Left renal pelvis (tissue), 4 donors: ENCODE measurements at places on chromosomes 5 and 9. TPM values are rescaled to one million over a fixed set of nuclear protein-coding genes. Genes with fewer than 3 reads are reported as not detected.

DNA sequence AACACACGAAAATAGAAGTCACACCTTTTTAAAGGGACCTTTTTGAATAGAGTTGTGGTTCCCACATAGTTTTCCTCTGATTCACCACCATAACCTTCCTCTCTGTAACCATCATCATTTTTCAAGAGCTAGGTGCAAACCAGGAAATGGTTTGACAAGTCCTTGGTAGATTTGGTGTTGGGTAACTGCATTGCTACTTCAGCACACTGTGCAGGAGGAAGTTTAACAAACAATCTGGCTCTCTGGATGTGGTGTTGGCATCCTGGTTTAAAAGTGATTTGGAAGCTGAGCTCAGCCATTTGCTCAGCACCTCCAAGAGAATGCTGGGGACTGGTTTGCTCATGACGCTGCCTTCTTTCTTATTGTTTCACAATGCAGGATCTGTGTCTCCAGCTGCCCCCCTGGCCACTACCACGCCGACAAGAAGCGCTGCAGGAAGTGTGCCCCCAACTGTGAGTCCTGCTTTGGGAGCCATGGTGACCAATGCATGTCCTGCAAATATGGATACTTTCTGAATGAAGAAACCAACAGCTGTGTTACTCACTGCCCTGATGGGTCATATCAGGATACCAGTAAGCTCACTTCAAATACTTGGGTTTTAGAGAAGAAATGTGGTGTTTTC, 213.1 kb downstream of the RFK start:
- DNase-seq = no peak

DNA sequence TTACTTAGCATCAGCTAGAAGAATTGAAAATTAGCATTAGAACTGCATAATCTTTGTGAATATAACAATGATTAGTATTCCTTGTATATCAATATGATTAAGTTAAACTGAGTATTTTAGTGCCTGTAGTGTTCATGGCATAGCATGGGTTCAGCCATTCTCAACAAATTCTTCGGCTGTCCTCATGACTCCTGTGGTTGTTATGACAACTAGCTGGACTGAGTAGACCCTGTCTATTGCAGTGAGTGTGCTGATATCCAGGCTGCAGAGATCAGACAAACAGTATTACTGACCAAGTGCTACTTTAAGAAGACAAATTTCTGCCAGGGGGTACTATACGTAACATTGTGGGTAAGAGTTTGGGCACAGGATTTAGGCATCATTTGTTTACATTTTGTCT, 125.9 kb downstream of the NUDT12 start:
- no peak for DNase-seq

- DNase-seq = no peak
Measured at GRCh38 chr9:136943291-136944211, 987 bp downstream of the FBXW5 start.

GRCh38 chr5:64685866-64686265, 4.4 kb upstream of the SHISAL2B start:
- DNase-seq = no peak

GRCh38 chr9:107170801-107171200, 112.3 kb upstream of the RAD23B start:
- DNase-seq = no peak

DNA sequence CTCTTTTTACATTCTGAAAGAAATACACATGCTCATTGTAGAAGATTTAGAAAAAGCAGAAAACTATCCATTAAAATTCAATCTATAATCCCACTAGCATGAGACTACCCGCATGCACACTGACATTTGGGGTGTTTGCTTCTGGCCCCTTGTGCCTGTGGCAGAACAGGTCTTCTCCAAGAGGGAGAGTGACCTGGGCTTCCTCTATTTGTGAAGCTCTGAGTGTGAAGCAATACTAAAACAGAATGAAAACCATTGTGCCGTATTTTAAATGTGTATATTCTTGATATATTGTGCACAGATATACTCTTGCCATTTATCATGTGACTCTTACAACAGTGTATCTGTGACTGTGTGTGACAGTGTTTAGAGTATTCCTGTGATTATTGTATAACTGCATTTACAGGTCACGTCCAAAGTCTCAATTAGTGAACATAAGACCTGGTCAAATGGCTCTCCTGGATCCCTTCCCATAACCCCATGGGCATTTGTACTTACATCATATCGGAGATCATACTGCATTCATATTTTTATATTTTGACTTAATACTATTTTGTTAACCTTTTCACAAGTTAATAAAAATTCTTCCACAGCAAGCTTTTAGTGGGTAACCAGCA, 14.7 kb upstream of the CPEB4 start:
- DNase-seq = no peak

DNA sequence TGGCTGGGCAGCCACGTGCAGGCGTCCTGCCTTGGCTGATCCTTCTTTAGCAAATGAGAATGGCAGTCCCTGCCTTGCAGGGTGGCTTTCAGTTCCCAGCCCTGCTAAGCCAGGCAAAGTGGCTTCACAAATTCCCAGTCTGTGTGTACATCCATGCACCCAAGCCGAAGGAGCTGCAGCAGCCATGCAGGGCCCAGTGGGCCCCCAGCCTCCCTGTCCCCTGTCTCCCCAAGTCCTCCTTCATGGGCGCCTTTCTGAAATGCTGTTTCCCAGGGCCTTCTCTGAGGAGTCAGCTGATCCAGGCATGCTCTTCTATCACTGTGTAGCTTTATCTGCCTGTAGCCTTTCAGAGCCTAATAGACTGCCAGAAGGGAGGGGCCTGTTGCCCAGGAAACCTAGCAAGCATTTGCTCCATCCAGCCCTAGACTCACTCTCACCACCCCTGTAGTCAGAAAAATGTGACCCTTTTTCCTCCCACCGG, 47.4 kb upstream of the SHC3 start:
- DNase-seq = peak; percentile 25

- no peak for DNase-seq
Measured at GRCh38 chr5:172910828-172911627, 48.2 kb upstream of the RPL26L1 start.

DNA sequence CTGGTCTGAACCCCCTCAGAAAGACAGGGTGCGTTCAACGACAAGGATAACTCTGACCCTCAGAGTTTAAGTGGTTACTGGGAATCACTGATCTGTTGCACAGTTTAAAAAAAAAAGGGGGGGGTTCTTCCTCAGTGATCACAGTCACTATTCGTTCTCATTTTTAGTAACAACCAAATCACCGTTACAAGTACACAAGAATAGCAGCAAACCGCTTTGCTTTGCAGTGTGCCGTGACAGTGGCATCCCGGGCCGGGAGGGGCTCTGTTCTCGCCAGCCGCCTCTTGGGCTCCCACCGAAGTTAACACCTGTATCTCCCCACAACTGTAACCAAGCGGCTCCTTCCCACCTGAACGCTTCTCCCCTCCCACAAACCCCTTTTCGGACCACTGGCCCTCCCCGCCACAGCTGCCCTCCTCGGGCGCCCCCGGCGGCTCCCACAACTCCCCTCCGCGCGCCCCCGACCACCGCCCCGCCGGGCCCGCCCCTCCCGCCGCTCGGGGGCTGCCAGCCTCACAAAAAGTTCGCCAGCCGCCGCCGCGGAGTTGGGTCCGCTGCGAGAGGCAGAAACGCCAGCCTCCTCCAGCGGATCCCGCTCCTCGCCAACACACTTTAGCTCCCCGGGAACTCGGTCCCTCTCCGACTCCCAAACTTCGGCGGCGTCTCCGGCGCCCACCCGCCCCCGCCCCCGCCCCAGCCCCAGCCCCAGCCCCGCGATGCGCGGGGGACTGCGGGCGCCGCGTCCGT, 1.2 kb downstream of the SSBP2 start:
- DNase-seq = no peak

DNA sequence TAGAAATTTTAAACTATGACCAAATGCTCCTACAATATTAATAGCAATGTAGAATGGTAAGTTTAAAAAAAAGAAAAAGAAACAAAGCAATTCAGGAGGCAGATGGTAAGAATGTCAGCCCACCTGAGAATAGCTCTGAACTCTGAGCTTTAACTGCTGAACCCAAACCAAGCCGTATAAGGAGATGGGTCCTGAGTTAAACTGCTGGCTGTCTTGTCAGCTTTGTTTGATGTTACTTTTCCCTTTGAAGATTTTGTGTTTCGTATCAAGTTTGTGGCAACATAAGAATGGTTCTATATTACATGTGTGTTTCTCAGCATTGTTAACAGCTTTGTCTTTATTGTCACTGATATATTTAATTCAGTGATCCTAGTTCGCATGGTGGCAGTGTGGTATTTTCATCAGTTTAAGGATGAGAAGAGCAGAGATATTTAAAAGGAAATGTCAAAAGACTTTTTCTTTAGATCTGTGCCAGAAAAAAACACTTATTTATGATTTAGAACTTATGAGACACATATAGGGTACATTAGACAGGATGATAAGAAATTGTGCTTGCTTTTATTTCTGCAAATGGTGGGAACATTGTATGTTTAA, 390.1 kb downstream of the CCDC171 start:
- DNase-seq = no peak

DNA sequence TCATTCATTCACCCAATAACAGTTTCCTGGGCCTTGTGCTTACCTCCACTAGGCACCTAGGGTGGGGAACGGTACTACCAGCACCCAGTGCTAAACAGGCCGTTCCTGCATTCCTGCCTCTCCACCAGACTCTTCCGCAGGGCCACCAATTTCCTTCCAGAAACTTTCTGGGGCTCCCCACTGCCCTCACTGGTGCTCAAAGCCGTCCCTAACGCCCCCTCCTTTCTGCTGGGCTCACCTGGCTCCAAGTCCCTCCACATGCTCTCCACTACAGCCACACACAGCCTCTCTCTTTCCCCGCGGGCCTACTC, 1.4 kb downstream of the PHF19 start:
- no peak for DNase-seq

GRCh38 chr5:174614500-174615135, 109.8 kb upstream of the MSX2 start:
- no peak for DNase-seq

GRCh38 chr5:3225201-3225960, 370.3 kb upstream of the IRX1 start:
- no peak for DNase-seq

DNA sequence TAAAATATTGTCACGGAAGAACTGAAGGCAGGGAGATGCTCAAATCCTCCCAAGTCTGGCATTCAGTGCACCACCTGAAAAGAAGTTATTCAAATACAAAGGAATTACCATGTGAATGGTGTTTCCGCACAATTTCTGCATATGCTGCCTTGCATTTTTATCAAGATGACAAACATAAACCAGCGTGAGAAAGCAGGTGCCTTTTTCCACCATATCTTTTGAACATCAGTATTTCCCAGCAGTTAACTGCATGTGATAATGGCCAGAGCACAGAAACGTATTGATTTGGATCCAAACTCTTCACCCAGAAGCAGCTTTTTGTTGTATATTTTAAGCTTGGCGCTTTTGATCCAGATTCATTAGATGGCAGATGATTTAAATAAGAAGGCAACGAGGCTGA, 808.0 kb downstream of the TLE1 start:
- no peak for DNase-seq

DNA sequence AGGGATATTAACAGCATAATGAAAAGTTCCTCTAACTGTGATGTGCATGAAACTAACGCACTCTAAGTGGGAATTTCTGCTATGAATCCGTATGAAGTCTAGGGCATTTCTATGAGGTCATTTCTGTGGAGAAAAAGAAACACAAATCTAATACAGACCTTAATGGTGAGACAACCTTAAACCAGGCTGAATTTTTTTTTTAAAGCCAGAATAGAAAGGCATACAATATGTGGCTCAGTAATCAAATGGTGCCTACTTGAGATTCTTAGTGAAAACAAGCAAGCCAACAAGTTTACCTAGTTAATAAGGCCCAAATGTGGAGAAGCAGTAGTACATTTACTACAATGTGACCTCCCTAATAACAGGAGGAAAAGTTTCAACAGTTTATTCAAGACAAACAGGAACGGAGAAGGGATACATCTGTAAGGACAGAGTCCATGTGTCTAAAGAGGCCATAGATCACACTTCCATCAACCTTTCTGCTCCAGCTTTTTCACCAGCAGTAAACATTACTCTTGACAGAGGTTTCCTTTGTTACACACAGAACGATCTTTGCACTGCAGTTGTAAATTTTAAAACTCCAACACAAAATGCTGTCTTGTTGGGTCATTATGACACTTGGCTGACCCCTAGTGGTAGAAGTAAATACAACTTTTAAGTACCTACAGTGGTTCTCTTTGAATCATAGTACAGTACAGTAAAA, 26.2 kb downstream of the CARNMT1 start:
- DNase-seq = peak; percentile 78

- no peak for DNase-seq
Measured at GRCh38 chr5:133112026-133112660, 60.3 kb downstream of the HSPA4 start.

DNA sequence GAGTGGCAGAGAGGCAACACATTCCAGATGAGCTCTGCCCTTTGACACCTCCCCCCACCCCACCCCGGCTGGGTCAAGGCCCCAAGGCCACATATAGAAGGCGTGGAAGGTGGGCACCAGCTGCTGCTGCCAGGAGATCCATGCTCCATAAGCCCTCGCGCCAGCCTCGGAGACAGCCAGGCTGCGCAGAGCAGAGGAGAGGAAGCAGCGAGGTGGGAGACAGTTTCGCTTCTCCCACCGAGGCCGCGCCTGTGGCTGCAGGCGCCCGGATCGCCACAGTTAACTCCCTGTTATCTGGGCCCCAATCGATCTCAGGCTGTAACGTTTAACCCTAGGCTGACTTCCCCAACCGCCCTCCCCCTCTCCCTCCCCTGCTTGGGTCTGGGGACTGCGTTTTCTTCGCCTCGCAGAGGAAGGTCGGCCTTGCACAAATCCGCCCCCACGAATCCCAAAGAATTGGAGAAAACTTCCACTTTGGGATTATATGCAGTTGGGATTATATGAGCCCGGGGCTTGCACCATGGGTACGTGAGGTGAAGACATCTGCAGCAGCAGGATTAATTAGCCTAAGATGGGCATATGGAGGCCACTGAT, 1.1 kb upstream of the CXXC5 start:
- no peak for DNase-seq

GRCh38 chr9:94623253-94623652, 16.1 kb downstream of the FBP1 start:
- DNase-seq = no peak

DNA sequence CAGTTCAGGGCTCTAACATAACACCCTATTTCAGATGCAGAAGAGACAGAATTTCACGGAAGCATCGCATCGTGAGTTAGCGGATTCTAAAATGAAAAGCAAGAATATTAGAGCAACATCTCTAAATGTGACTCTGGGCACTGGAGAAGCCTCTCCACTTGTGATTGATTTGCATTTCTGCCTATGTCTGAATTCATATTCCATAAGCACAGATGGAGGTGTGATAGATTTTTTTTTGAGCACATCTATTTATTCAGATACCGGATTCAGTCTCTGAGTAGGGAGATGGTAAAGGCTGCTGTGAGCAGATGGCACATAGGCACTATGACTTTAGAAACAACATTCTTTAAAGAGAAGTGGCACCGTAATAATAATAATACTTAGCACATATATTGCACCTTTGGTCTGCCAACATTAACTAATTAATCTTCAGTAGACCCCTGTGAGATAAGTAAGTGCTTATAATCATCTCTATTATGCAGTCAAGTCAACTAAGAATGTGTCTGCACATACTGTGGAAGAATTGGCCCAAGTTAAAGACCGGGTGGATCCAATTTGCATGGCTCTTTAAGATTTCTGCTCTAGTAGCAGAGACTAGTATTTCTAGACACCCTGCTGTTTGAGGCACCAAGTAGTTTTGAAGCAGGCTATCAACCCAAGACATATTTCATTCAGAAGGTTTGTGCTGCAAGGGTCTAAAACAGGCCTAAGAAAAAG, 685.0 kb downstream of the CETN3 start:
- no peak for DNase-seq

Gene DDX4
- not detected for polyA plus RNA-seq

Gene SPATA31C1
- 0.63 TPM for polyA plus RNA-seq

Gene PDE4D
- 18.1 TPM for polyA plus RNA-seq

Gene CNTNAP3B
- polyA plus RNA-seq = 16.0 TPM

Gene ZNG1E
- 38.0 TPM for polyA plus RNA-seq

Gene TEK
- polyA plus RNA-seq = 54.5 TPM

Gene LCN6
- not detected for polyA plus RNA-seq

Gene FKBP15
- 31.3 TPM for polyA plus RNA-seq

Gene SEMA5A
- polyA plus RNA-seq = 34.5 TPM
